H9 (cell line): ENCODE measurements at places on chromosomes 4 and X.

DNA sequence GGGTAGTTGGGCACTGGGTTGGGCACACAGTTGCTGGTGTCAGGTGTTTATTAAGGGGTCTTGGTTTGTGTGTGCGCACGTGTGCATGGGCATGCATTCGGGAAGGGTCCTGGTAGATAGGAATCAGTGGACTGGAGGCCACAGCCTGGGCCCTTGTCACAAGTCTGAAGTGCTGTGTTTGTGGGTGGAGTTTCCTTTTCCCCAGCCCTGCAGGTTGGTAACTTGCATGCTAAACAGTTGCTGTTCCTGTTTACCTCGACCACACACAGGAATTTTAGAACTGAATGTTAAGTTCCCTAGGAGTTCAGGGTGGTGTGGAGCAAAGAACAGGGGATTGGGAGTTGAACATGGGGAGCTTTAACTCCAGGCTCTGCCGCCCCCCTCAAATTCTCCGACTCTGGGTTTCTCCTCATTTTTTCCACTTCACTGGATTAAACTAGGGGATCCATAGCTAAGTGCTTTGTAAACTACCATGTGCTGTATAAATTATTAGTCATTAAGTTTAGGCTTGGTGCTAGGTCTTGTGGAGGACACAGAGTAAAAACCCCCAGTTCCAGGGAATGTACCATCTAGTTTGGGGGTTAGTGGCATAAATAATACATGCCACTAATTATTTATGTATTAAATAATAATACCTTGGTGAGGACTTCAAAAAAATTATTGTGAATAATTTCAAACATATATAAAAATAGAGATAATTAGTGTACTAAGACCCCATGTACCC, 49.0 kb downstream of the STARD8 start:
- H3K4me3 ChIP-seq: no peak overlapping the region
- H3K36me3 ChIP-seq: peaks cover 6% of the 10 kb centered on the region

GRCh38 chr4:139642364-139642763, 23.3 kb upstream of the MGST2 start:
- H3K27me3 ChIP-seq: no peaks in the 10 kb centered on the region
- H3K4me3 ChIP-seq: no peak overlapping the region

GRCh38 chr4:85854546-85854945, 379.6 kb downstream of the ARHGAP24 start:
- peaks cover 4% of the 10 kb centered on the region; the same call in 1 of the 2 replicates for H3K36me3 ChIP-seq
- no peaks in the 10 kb centered on the region for H3K27me3 ChIP-seq
- no peak for DNase-seq
- H3K4me3 ChIP-seq: no peak overlapping the region

GRCh38 chr4:145565328-145565727, 53.9 kb upstream of the MMAA start:
- peaks cover 12% of the 10 kb centered on the region for H3K36me3 ChIP-seq
- H3K4me3 ChIP-seq: no peak overlapping the region

DNA sequence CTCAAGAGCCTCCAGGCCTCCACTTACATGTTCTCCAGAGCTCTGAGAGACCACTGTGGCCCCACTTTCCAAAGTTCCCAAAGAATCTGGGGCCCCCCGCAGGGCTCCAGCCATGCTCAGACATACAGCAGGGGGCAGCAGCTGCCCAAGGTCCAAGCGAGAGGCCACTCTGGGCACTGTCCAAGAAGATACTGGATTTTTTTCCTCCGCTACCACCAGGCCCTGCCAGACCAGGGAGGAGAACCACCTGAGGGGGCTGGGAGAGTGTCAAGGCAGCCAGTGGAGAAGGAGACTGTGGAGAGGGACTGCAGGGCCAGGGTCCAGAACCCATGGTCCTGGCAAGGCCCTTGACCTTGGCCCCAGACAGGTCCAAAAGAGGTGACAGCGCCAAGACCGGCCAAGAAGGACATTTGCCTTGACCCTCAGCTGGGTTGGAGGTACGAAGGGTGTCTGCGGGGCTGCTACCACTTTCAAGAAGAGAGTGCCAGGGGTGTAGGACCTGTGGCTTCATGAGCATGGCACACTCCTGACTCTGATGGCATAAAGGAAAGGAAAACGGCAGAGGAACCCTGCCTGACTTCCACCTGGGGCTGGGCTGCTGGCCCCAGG, 5.3 kb downstream of the EMD start:
- DNase-seq: no peak
- no peaks in the 10 kb centered on the region; the same call in 1 of the 2 replicates for H3K4me1 ChIP-seq
- H3K36me3 ChIP-seq: peaks cover 29% of the 10 kb centered on the region
- H3K4me3 ChIP-seq: no peak overlapping the region; the same call in 2 of the 3 replicates
- no peak overlapping the region for H3K27ac ChIP-seq
- no peaks in the 10 kb centered on the region for H3K27me3 ChIP-seq

GRCh38 chr4:77123411-77123810, 33.6 kb upstream of the CCNG2 start:
- H3K4me1 ChIP-seq: peaks cover 2% of the 10 kb centered on the region; the same call in 1 of the 2 replicates
- no peak overlapping the region for H3K27ac ChIP-seq
- no peaks in the 10 kb centered on the region for H3K36me3 ChIP-seq
- H3K4me3 ChIP-seq: no peak overlapping the region

DNA sequence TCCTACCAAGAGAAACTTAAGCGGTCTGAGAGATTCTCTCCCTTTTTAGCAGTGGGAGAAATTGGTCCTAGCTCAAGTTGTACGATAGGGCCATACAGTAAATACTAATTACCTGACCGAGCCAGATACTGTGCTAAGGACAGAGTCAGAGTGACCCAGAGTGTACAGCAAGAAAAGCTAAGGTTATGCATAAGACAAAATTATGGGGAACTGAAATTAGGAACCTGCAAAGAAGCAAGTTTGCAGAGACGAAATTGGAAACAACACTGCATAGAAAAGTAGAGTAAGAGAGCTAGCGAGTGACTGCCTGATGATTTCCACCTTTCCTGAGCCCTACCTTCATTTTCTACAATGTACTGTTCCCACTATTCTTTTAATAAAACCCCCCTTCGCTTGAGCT, 278.1 kb downstream of the NKX6-1 start:
- no peak overlapping the region for H3K27ac ChIP-seq
- DNase-seq: no peak
- H3K36me3 ChIP-seq: no peaks in the 10 kb centered on the region
- no peak overlapping the region for H3K4me3 ChIP-seq
- H3K4me1 ChIP-seq: peaks cover 11% of the 10 kb centered on the region; the same call in 1 of the 2 replicates
- no peaks in the 10 kb centered on the region for H3K27me3 ChIP-seq

- H3K36me3 ChIP-seq: no peaks in the 10 kb centered on the region
- no peaks in the 10 kb centered on the region for H3K27me3 ChIP-seq
- no peak overlapping the region for H3K27ac ChIP-seq
- no peak for DNase-seq
- H3K4me1 ChIP-seq: no peaks in the 10 kb centered on the region
Observed at GRCh38 chr4:138702190-138702824, 313.3 kb upstream of the NOCT start.

GRCh38 chrX:666762-667720, 36.5 kb downstream of the SHOX start:
- H3K36me3 ChIP-seq: no peaks in the 10 kb centered on the region
- no peaks in the 10 kb centered on the region for H3K27me3 ChIP-seq
- H3K4me1 ChIP-seq: peaks cover 5% of the 10 kb centered on the region; the same call in 1 of the 2 replicates
- peak overlapping the region; percentile 32 for H3K4me3 ChIP-seq
- DNase-seq: no peak

DNA sequence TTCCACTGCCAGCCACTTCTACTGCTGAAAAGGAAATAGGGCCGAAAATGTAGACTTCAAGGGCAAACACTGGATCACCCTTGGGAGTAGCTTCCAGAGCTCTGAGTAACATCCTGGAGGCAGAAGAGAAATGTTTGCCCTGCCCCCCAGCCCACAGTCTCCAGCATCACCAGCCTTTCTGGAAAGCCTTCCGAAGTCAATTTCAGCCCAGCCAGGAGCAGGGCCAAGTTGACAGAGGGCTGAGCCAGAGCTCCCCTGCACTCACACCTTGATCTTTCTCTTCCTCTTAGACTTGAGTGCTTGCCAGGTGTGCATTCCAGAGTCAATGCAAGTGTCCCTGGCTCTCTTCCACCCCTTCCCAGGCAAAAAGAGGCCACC, 35.2 kb downstream of the SLC25A5 start:
- H3K27me3 ChIP-seq: no peaks in the 10 kb centered on the region
- H3K36me3 ChIP-seq: no peaks in the 10 kb centered on the region
- H3K27ac ChIP-seq: no peak overlapping the region
- H3K4me1 ChIP-seq: no peaks in the 10 kb centered on the region
- no peak overlapping the region for H3K4me3 ChIP-seq

DNA sequence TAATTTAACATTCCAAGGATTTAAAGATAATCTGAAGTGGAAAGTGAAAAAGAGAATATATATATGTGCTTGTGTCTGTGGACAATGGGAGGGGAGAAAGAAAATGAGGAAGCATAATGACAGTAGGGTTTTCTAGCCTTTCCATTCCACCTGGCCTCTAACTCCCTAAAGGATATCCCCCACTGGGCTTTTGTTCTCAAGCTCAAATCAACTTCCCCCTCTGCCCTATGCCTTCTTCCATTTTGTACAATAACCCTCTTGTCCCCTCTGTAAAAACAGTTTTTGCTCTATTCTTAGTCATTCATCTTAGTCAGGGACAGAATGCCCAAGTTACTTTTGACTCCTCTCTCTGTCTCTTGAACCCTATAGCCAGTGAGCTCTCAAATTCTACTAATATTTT, 23.6 kb downstream of the ANTXR2 start:
- peaks cover 4% of the 10 kb centered on the region for H3K4me1 ChIP-seq
- H3K4me3 ChIP-seq: no peak overlapping the region
- no peaks in the 10 kb centered on the region for H3K27me3 ChIP-seq
- H3K27ac ChIP-seq: no peak overlapping the region
- no peaks in the 10 kb centered on the region for H3K36me3 ChIP-seq

GRCh38 chrX:104172788-104173187, 6.5 kb downstream of the FAM199X start:
- H3K4me1 ChIP-seq: no peaks in the 10 kb centered on the region
- H3K27ac ChIP-seq: no peak overlapping the region
- no peak overlapping the region for H3K4me3 ChIP-seq
- peaks cover 23% of the 10 kb centered on the region for H3K36me3 ChIP-seq

DNA sequence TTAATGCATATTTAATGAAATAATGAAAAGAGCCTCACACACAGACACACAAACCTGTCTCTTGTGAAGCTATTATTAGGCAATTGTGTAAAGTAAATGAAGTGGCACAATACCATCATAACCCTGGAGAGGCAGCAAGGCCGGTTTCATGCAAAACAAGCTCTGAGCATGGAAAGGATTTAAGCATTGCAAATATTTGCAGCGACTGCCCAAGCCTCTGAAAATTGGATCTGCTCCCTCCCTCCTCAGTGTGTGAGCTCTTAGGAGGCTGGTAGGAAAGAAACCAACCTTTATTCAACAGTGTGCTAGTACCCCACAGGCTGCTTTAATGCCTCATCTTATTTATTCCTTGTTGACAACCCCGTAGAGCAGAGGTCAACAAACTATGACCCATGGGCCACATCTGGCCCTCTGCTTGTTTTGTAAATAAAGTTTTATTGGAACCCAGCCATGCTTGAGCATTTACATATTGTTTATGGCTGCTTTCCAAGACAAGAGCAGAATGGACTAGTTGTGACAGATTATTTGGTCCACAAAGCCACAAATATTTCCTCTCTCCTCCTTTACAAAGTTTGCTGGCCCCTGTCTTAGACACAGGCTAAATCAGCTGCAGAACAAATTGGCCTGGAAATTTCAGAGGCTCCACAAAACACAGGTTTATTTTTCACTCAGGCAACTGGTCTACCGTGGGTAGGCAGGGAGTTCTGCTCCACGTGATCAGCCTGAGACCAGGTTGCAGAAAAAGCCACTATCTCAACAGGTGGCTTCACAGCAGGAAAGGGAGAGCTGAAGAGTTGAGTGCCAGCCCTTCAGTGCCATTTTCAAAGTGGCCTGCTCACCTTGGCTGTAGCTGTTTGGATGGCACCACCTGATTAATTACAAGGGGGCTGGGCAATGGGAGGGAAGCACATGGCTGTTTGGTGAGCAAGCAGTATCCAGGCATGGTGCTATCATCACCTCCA, 16.8 kb downstream of the RS1 start:
- no peak overlapping the region for H3K4me3 ChIP-seq
- no peak for DNase-seq
- no peaks in the 10 kb centered on the region; the same call in 1 of the 2 replicates for H3K4me1 ChIP-seq
- H3K27ac ChIP-seq: no peak overlapping the region

- no peak overlapping the region for H3K4me3 ChIP-seq
- no peak overlapping the region for H3K27ac ChIP-seq
- no peaks in the 10 kb centered on the region for H3K27me3 ChIP-seq
- no peak for DNase-seq
- no peaks in the 10 kb centered on the region for H3K4me1 ChIP-seq
Observed at GRCh38 chrX:77977095-77977494, 7.7 kb upstream of the PGAM4 start.

DNA sequence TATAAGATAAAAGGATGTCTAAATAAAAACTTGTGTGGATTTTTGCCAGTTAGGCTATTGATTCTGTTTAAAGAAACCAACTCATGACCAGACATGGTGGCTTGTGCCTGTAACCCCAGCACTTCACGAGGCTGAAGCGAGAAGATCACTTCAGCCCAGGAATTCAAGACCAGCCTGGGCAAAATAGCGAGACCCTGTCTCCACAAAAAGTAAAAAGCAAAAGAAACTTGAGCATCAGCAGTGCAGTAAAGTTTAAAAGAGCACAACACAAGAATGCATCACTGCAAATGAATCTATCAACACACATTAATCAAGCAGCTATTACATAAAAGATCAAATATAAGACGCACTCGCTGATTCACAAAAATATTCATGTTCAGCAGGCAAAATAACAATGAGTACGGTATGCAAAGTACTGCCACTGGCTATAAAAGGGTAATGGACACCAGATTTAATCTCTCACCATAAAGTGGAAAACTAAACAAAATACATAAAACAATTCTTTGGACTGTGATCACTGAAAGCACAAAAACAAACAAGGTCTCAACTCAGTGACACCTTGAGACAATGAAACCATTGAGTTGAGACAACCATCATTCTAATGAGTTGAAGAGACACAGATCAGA, 41.3 kb downstream of the LRBA start:
- H3K36me3 ChIP-seq: peaks cover 4% of the 10 kb centered on the region; the same call in 2 of the 3 replicates
- no peak overlapping the region for H3K4me3 ChIP-seq
- no peaks in the 10 kb centered on the region; the same call in 1 of the 2 replicates for H3K4me1 ChIP-seq

- H3K36me3 ChIP-seq: no peaks in the 10 kb centered on the region
- H3K4me1 ChIP-seq: peaks cover 4% of the 10 kb centered on the region; the same call in 1 of the 2 replicates
- H3K27ac ChIP-seq: no peak overlapping the region
- peak; percentile 69 for DNase-seq
- no peak overlapping the region for H3K4me3 ChIP-seq
Observed at GRCh38 chrX:131262738-131263679, 26.1 kb downstream of the IGSF1 start.

- H3K27ac ChIP-seq: no peak overlapping the region
- no peaks in the 10 kb centered on the region for H3K27me3 ChIP-seq
- no peak overlapping the region for H3K4me3 ChIP-seq
- peaks cover 5% of the 10 kb centered on the region; the same call in 1 of the 2 replicates for H3K4me1 ChIP-seq
- peak; percentile 28 for DNase-seq
Observed at GRCh38 chrX:46754586-46755061, 4.3 kb downstream of the SLC9A7 start.

- no peak overlapping the region for H3K27ac ChIP-seq
- H3K4me3 ChIP-seq: no peak overlapping the region
- DNase-seq: no peak
- H3K4me1 ChIP-seq: no peaks in the 10 kb centered on the region
- H3K27me3 ChIP-seq: no peaks in the 10 kb centered on the region
Observed at GRCh38 chrX:18966624-18967023, 17.3 kb downstream of the PHKA2 start.
